NCI-H446 treated with DMSO at 0.1 percent for 48 hours (cell line): ENCODE measurements at places on chromosomes 7 and 10.

- no peak for DNase-seq
Observed at GRCh38 chr7:6274743-6275142, 2.3 kb upstream of the CYTH3 start.

DNA sequence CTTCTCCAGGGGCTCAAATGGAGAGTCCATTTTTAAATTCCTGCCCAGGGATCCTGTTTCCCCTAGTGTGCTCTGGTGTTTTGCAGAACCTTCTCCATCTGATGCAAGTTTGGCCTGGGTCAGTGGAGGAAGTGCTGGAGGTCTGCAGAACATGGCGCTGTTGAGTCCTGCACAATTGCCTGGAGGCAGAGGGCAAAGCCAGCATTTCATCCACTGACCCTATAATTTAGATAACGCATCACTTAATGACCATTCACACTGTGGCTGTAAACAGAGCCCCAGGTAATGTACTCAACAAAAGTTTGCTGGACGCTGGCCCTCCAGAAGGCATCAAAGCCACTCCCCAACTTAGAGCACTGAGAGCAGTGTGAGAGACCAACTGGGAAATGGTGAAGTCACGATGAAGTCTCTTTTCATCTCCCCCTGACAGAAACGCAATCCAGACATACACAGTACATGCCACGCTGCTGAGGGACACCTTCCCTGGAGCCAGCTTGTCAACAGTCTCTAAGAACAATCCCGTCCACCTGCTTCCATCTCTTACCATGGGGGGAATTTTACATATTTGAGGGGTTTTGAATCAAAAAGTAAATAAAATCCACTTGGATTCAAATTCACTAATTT, 13.4 kb downstream of the C10orf71 start:
- DNase-seq: no peak

DNA sequence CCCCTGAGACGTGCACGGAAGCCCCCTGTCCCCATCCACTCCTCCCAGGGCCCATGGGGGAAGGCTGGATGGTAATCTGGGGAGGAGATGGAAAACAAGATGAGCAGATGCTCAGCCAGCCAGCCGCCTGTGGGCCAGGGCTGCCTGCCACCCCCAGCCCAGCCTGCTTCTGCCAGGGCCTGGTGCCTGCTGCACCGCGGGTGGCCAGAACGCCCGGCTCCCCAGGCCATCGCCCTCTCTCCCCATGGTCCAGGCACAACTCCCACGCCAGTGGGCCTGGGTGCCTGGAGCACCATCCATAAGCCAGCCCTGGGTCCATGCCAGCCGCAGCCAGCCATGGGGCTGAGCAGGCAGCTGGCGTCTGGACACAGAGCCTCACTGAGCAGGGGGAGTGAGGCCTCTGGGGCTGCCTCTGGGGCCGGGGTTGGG, 57.2 kb upstream of the ELN start:
- DNase-seq: peak; percentile 52

DNA sequence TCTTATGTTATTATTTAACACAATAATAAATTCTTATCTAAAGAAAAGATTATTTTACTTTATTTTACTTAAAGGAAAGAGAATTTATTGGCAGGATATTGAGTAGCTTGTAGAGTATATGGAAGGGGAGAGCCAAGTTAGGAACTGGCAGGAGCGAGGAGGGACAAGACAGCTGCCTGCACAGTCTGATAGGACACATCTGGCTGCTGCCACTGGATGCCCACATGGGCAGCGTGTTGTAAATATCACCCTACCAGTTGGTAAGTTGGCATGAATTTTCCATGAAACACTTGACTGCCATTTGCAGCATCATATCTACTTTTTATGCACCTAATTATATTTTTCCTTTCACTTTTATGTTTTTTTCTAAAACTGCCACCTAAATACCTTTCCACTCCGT, 19.6 kb downstream of the SRI start:
- no peak for DNase-seq

- no peak for DNase-seq
Observed at GRCh38 chr7:95092324-95092723, 184.9 kb downstream of the PPP1R9A start.

DNA sequence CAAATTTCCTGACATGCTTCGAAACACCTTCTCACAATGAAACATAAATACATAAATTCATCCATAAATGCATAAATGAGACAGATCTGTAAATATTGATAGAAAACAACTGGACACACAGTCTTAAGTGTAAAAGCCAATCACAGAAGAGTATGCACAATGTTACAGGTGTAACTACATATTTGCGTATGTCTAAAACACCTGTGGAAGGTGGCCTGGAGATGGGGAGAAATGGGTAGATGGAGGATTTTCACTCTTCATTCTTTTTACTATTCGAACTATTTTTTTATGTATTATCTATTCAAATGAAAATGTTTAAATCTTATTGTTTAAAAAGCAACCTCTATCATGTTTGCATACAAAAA, 860 bp downstream of the IQUB start:
- DNase-seq: no peak

DNA sequence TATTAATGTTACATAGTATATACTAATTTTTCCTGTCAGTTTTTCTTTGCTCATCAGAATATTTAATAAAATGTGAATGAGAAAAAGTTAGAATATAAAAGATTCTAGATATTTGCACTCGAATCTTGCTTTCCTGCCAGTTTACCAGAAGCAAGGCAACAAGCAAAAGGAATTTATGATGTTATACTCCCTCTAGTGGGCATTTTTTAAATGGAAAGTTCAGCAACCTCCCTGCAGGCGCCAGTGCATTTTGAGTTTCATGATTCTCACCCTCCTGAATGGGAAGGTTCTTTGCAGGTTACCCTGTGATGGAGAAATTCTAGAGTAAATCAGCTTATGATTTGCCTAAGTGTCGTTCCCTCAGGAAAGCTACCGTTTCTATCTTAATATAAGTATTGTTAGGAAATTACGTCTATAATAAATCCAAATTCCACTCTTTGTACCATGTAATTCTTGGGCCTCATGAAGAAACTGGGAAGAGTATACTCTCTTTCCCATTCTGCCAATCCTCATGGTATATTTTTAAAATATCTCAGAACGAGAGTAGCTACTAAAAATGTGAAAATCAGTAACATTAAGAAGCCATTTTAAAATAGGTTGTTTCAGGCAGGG, 350.0 kb downstream of the CRPPA start:
- DNase-seq: peak; percentile 59

- no peak for DNase-seq
Observed at GRCh38 chr10:44975431-44976331, 2.9 kb downstream of the DEPP1 start.
